Right ventricle myocardium inferior (tissue), 1 donor: ENCODE measurements at places on chromosomes 3 and 15. TPM values are rescaled to one million over a fixed set of nuclear protein-coding genes. Genes with fewer than 3 reads are reported as not detected.
A peak's percentile ranks its signal among the peaks of the same experiment; 100 is the strongest.

- DNase-seq, result no peak
These were observed 15.2 kb upstream of the ACTC1 start for GRCh38 chr15:34810443-34811129.

IFT122 gene
- total RNA-seq, result 19.7 TPM

DUOX1 gene
- 1.0 TPM for total RNA-seq

- peak; percentile 87 for DNase-seq
These were observed 585 bp downstream of the CSK start for GRCh38 chr15:74782259-74783071.

- DNase-seq, result peak; percentile 65
These were observed 50.0 kb upstream of the NMD3 start for GRCh38 chr3:161171113-161171512.

DNA sequence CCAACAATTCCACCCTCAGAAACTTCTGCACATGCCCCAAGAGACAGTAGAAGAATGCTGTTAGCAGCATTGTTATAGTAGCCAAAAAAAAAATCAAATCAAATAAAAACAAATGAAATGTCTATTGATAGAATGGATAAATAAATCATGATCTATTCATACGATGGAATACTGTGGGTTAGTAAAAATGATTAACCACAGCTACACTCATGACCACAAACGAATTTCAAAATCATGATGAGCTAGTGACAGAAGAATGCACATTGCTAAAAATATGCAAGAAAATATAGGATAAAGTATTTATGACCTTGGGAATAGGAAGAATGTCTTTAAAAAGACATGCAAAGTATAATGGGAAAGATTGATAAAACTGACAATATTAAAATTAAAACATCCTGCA, 57.5 kb upstream of the ACAN start:
- DNase-seq, result no peak

DNA sequence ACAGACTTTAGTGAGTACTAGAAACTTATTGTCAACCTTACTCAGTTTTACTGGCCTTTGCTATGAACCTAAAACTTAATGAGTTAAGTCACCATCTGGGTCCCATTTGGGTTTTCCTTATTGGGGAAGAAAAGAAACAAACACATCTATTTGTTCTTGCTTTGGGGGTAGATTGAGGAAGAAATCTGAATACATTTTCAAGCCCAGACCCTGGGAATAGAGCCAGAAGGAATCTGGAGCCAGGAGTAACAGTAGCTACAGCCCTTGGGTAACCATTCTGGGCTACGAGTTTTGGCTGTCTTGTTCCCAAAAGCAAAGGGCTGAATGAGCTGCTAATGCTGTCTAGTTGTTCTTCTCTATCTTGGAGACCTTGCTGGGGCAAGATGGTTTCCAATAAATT, 16.5 kb downstream of the SLC12A1 start:
- DNase-seq, result no peak

DNA sequence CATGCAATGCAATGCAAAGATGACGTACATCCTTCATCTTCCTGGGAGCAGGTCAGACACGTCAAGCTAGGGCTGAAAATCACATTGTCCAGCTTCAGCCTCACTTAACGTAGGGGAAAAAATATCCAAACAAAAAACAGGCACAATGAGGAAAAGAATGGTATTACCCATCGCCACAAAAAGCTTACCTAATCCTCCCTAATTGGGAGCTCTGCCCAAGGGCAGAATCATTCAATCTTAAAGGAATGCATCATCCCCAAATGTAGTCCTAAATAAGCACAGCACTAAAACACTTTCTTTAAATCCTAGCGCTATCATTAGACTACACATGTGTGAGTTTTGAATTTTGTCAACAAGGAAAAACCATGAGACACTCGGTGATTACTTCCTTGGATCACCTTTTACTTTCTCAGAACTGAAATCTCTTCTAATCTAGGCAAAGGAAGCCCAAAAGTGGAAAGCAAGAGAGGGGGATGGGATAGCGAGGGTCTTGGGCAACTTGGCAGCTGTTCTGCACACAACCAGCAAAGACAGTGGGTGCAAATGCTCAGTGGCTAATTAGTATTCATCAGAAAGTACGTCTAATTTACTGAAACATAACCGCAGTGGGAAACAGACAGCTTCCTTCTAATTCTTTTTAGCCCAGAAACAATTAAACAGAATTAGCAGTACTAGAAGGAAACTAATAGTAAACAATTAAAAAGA, 87.4 kb downstream of the ADAMTS9 start:
- DNase-seq, result no peak

- no peak for DNase-seq
These were observed 109.4 kb upstream of the FGF7 start for GRCh38 chr15:49313650-49314049.

SST gene
- not detected for total RNA-seq

DNA sequence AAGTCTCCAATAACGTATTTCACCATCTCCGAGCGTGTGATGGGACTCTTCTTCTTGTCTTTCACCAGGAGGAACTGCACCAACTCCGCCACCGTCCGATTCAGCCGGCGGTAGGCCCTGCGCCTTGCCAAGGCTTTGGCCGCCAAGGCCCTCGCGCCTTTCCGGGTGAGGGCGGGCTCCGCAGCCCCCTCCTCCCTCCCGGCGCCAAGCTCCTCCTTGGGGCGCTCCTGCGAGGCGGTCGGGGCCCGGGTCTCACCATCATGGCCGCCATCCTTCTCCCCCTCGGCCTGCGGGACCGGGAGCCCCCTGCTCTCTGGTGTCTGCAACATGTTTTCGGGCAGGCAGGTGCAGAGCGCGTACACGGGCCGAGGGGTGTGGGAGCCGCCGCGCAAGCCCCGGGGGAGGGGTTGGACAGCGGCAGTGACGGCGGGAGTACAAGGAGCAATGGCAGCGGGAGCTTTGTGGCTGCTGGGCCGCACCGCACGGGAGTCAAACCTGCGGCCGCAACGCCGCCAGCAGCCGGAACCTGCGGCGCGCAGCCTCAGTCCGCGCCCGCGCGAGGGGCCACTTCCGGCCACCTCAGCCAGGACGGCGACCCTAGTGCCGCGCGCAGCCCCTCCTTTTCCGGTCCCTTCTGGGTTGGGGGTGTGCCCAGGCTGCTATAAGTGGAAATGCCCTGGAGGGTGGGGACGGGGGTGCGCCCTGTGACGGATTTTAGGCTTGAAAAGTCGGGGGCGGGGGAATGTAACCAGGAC, at the start of gene MAGEF1:
MAGEF1 (minus strand) TSS at position 572 of the 755 bp plus-strand sequence; CDS start at position 329, 243 bp downstream.
- DNase-seq, result peak; percentile 88

GOLGA6L7 gene
- total RNA-seq, result not detected

DNA sequence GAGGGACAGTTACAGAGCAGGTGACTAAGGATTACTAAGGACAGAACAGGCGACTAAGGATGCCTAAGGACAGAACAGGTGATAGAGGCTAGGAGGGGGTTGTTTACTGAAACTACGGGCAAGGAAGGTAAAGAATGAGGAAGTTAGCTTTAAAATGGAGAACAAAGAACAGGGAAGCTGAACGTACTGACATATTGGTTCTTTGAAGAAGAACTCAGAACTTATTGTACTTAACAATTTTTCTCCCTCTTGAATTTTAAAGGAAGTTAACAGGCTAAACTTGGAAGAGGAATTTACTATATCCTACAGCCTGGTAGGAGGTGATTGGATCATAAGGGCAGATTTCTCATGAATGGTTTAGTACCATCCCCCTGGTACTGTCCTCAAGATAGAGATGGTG, 290.2 kb downstream of the SHQ1 start:
- no peak for DNase-seq

IL12A gene
- 0.46 TPM for total RNA-seq
